NCI-H446 treated with DMSO at 0.1 percent for 48 hours (cell line): ENCODE measurements at places on chromosomes 7 and 10.
A peak's percentile ranks its signal among the peaks of the same experiment; 100 is the strongest.

DNA sequence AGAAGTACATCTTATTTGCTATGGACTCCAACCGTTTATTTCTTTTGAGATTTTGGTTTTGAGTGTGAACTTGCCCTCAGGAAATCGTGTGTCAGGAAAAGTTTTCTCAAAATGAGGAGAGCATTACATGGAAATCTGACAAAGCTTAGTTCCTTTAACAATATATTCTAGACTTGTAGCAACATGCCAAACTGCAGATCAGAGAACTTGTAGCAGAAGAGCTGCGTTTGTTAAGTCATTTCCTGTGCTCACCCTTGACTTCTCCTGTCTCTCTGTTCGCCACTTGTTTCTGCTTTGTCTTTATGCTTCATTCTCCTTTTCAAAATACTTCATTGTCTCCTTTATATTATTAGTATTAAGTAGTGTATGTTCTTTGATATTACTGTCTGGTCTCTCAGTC is 116.6 kb upstream of the FOXP2 start:
- no peak for DNase-seq

- DNase-seq = no peak
Measured at GRCh38 chr7:144378651-144379050, 23.4 kb downstream of the ARHGEF5 start.

GRCh38 chr7:85054306-85054705 is 132.6 kb downstream of the SEMA3D start:
- DNase-seq = no peak

GRCh38 chr10:71990706-71991269 is 26.6 kb downstream of the CHST3 start:
- DNase-seq = no peak

- DNase-seq = no peak
Measured at GRCh38 chr7:99123571-99124033, 20.3 kb downstream of the SMURF1 start.

GRCh38 chr7:74225400-74225799 is 15.6 kb downstream of the LAT2 start:
- no peak for DNase-seq

DNA sequence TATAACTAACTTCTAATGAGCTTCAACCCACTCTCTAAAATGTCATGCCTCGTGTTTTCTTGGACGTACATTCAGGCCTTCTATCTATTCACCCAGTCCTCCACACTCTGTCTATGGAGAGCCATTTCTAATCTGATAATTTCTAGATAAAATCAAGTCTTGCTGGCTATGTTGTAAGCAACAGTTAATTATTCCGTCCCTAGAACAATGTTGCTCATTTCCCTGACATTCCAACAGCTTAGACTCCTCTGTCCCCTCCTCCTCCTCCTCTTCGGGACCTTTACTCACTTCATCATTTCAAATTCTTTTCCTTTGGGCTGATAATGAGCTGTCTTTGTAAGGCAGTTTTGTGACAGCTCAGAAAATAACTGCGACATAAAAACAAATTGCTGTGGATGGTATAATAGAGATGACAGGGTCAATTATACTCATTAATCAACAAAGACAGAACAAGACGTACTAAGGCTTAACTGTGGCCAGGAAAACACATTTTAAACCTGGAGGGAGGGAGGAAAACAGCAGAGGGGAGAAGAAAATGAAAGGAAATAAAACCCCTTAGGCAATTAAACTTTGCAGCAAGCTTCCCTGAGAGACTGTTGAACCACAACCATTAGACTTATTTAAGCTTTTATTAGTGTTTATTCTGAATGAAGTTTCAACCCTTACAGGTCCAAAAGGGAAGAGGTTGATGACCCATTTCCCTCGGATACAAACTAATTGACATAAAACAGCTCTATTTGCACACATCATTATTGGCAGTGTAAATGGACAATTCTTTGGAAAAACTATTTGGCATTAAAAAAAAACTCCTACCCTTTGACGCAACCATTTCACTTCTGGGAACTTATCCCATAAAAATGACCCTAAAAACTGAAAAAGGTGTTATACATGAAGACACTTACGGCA is 179.1 kb downstream of the SFMBT2 start:
- no peak for DNase-seq

GRCh38 chr10:12547301-12547771 is 198.0 kb downstream of the CAMK1D start:
- no peak for DNase-seq

- DNase-seq = no peak
Measured at GRCh38 chr10:88911851-88912250, 31.8 kb downstream of the STAMBPL1 start.

DNA sequence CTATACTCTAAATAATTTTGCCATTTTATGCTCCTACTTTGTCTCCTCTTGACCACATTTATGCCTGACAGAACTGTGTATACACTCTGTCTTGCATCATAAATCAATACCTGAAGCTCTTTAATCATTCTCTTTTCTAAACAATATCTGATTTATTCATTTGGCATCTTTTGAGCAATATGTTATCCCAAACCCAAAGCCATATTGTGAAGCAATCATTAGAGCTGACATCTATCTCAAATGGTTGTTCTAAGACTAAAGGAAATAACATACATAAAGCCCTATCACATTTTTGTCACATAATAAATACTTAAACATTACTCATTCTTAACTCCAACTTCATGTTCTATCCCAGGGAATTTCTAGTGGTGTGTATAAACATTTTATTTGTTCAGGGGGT is 717.6 kb downstream of the SORCS1 start:
- no peak for DNase-seq

DNA sequence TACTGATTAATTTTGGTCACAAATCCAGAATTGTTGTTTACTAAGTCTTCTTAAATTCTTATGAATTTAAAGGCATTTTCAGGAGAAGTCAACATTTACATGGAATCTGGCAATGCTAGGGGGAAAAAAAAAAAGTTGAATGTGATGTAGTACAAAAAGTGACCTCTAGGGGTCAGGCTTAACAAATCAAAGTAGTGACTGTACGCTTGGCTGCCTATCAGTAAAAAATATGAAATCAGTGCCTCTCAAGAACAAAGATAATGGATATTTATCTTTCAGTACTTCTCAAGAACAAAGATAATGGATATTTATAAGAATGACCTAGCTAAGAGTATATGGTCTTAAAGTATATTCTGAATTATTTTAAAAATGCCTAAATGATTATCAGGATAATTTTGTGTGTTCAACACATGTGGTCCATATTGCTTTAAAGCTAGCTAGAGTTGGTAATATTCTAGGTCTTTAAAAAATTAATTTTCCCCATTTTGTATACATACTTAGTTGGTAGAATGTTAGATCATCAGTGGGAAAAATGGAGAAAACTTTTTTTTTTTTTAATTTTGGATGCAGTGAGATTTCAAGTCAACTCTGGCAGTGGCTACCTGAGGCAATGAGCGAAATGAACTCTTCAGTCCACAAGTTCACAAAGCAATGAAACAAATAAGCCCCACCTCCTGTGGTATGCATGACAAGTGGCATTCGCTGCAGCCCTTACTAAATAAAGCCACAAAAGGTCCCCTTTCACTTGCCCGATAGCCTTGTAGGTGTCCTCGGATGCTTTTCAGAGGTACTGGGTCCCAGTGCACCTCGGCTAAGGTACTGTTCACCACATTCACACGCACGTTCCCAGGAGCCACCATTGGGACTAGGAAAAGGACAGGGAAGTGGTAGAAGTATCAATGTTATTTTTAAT is 51.2 kb upstream of the LAMB4 start:
- no peak for DNase-seq

DNA sequence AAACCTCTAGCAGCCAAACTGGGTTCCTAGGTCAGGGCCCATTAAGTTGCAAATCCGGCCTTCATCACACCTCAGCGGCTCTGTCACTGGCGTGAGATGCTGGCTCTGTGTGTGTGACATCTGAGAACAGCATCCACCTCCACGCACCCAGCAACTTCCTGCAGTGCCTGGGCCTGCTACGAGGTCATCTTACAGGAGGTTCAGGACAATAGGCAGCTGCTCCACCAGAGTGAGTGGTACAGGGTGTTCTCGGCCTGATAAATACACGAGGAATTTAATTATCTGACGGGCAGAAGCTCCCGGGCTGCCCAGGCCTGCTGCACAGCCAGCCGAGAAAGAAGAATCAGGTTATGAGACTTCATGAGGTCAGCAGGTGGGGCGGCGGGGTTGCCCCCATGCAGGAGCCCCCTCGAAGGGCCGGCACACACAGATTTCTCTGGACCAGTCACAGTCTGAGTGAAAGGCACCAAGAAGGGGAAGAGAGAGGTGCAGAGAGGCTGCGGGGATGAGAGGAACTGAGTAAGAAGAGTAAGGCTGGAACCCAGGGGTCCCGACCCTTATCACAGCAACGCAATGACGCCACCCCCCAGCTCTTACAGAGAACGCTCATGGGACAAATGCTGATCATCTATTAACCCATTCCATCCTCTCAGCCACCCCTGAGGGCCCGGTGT is 49.3 kb downstream of the CALML3 start:
- DNase-seq = no peak

DNA sequence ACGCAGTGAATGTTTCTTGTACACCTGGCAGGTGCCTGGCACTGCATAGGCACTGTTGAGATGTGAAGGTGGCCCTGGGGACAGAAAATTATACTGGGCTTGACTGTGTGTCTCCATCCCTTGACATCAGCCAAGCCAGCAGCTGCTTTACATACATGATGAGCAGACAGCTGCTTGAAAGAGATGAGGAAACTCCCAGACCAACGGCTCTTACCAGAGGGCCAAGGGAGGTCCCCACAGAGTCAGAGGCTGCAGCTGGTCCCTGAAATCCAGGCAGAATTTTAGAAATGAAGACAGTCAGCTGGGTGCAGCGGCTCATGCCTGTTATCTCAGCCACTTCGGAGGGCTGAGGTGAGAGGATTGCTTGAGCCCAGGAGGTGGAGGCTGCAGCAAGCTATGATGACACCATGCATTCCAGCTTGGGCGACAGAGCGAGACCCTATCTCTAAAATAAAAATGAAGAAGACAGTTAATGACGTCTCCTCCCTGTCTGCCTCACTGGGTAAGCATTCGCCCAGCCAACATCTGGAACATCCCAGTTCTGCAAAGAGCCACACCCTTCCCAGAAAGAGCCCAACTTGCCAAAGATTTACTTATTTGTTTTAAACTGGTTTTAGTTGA is 17.6 kb downstream of the LIMK1 start:
- DNase-seq = no peak

GRCh38 chr7:37234334-37234733 is 214.3 kb downstream of the ELMO1 start:
- DNase-seq = no peak

DNA sequence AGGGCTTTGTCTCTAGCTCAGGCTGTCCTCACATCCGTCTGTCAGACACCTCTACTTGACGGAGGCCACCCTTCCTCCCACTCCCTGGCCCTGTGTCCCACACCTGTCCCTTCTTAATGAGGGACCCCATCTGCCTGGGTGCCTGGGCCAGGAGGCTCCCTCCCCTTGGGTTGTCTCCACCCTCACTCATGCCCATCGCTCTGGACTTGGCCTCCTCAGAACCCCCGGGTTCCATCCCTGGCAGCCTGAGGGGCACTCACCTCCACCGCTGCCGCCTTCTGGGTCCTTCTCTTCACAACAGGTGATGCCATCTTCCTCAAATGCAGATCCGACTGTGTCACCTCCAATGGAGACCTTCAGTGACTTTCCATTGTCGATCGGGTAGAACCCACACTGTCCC is 20.2 kb upstream of the GJD4 start:
- DNase-seq = no peak

DNA sequence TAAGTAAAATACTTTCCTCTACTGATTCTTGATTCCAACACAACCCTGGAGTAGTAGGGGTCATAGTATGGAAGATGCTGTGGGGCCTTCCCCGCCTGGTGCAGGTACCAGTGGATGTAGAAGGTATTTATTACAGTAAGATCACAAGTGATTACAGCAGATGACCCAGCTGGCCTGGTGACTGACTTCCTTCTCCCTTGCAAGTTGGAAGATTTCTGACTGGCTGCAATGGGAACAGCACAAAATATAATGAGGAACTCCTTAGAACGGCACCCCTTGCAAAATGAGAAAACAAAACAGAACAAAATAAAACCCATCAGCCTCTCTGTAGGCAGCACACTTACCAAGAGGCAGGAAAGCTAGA is 61.7 kb upstream of the TARP start:
- DNase-seq = no peak

DNA sequence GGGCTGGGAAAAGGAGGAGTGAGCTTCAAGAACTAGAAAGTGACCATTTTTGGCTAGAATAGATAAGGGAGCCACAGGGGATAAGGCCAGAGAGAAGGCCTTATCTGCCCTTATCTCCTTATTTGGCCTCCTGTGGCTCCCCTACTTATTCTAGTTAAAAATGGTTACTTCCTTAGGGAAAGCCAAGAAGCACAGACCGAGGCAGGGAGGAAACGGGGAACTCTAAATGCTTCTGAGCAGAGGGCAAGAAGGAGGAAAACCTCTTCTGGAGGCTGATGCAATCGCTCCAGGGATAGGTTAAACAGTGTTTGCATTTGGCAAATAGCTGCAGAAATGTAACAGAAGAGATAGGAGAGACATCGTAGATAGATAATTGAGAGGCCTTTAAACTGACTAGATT is 18.6 kb downstream of the NRP1 start:
- no peak for DNase-seq

DNA sequence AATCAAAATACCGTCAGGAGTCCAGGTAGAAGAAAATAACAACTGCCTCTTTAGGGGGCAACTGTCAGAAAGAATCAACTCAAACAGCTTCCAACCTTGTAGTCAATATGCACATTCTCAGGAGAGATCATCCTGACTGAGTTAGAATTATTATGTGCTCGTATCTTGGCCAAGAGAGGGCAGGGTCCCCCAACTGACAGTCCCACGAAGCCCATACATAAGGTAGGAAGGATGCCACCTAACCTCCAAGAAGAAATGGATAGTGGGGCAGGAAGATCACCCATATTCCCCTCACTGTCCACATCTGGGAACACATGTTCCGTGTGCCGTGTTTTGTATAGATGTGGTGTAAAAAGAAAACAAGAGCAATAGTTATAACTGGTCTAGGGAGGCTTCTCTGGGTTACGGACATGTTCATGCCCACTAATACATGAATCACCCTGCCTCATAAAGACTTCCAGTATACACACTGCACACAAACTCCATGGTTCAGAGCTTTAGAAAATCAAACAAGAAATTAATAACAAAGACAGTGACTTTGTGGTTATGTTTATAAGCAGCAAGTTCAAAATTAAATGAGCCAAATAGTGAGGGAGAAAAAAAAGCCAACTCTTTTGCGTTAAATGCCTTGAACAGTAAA is 295.6 kb downstream of the FGFR2 start:
- DNase-seq = no peak

- no peak for DNase-seq
Measured at GRCh38 chr10:90856964-90857634, 740 bp downstream of the HTR7 start.

DNA sequence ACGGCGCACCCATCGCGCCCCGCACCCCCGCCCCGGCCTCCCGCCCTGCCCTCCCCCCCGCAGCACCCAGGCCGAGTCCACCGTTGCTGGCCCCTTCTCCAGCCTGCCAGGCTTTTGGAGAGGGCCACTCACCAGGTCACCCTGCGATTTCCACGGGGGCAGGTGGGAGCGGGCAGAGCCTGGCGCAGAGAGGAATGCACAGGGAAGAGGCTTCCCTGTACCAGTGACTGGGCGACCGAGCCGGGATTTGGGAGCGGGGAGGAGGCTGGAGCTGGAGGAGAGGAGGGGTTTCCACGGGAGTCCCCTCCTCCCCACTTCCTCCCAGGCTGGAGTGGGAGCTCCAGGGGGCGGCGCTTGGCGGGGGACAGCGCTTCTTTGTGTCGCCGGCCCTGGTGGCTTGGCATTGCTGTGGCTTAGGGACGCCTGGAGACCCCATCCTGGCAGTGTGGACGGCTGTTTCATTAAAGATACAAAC is 19.3 kb downstream of the TCAF1 start:
- peak; percentile 68 for DNase-seq
